ENCODE measurements at places on chromosomes 7 and 10.

GRCh38 chr10:33186150-33186549 lies 148.3 kb downstream of the NRP1 start:
- no peak for DNase-seq

DNA sequence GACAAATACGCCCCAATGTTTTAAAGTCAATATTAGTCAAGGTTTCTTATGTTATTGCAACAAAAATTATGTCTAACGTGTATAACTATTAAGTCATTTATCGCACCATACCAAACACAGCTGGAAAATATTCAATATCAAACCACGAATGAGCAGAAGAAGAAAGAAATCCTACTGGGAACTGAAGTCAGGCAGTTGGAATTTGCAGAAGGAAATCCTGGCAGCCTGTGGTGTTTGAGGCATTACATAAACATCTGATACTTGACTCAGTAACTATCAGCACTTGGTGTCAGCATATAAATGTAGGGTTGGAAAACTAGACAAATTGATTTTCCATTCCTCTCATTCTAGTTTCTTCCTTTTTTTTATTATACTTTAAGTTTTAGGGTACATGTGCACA lies 83.4 kb upstream of the NUPR2 start:
- DNase-seq, result no peak

DNA sequence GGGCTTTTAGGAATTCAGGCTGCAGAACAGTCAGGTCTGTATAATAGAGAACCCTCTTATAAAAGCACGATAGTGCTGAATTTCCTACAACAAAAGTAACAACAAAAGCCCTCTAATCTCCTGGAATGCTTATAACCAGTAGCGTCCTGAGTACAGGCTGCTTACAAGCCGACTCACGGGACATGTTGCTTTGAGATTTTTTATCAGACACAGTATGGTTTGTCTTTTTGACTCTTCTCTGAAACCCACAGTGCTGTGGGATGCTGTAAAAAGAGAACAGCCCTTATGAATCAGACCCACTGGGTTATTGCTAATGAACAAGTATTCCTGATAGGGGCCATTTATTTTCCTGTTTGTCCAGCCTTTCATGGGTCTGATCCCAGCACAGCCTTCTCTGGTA lies 59.4 kb downstream of the PLPP4 start:
- DNase-seq, result no peak

GRCh38 chr7:86848226-86848625 lies 204.5 kb downstream of the GRM3 start:
- DNase-seq, result no peak

GRCh38 chr7:115363916-115364315 lies 442.0 kb downstream of the MDFIC start:
- no peak for DNase-seq

DNA sequence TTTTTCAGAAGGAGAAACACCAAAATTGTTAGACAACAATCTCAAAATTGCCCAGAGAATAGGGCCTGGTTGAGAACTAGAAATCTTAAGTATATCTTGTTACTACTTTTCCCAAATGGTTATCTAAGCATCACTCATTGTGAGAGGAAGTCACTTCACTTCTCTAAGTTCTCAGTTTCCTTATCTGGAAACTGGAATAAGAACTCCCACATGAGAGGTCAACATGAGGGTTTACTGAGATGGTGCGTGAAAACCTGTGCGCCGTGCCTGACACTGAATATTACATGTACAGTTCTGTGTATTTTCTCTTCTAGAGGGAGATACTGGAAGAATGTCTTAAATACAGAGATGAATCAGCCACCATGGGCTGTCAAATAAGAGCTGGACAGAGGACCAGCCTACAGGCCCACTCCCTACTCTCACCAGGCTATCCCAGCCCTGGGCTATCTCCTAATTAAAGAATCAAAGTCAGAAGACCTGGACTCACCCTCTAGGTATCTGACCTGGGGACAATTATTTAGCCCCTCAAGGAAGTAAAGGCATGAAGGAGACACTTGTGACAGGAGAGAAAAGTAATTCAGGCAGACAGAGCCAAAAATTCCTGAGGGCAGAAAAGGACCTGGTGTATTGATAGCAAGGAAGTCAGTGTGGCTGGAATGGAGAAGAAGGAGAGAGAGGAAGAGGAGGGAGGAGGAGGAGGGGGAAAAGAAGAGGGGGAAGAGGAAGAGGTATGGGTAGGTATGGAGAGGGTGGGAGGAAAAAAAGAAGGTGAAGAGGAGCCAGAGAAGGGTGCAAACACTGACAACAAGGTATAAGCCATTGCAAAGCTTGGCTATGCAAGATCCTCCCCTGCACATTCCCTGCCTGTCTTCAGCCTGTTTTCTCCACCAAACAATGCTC lies 44.9 kb downstream of the CCDC71L start:
- DNase-seq, result no peak

DNA sequence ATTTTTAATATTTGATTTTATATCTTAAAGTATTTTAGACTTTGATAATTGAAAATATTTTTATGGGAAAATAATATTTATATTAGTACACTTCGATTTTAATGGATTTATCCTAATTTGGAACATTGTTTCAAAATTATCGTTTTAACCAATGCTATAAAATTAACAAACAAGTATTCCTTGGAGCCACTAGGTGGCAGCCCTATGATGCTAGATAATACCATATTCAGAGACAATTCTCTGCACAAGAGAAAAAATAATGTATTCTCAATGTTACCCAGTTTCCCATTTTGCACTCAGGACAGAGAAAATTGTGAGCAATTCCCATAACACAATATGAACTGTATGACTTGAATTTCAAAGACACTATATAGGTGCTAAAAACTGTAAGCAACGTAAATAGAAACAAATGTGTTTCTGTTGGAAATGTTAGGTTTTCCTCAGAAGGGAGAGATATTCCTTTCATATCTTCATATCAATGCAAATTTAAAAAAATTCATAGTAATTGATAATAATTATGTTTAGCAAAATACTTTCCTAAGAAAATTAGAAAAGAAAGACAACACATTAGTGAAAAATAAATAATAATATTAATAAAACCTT lies 237.8 kb downstream of the SEMA3E start:
- DNase-seq, result peak; percentile 17

DNA sequence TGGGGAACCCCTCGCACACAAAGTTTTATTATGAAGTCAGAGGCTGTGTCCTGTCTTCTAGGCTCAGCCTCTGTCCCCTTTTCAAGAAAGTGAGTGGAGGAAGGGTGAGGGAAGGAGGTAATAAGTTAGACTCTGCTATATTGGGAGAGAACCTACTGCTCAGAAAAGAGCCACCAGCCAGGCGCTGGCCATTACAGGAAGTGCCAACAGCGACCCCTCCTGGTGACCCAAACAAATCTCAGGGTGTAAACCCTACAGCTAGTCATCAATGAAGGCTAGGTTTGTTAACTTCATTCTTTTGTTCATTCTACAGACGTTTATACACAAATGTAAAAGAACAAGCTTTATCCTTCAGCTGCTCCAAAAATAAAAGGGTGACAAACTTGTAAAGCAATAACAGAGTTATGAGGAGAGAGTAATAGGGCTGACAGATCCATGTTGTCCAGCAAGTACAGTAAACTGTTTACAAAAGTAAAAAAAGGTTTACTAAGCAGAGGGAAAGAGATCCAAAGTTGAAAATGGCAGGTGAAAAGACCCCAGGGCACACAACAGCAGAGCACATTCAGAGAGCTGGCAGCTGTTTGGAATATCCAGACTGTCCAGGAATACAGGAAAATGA lies 82.7 kb downstream of the FAM204A start:
- peak; percentile 67 for DNase-seq

All from neuronal stem cell (in vitro differentiated cells).